ENCODE measurements at places on chromosomes 2 and 18. TPM values are rescaled to one million over a fixed set of nuclear protein-coding genes. Genes with fewer than 3 reads are reported as not detected.

Gene RPE
- 68.4 TPM for polyA plus RNA-seq

Gene FN1
- polyA plus RNA-seq: 8,374 TPM

Gene CDCA7
- 11.4 TPM for polyA plus RNA-seq

Gene COMMD1
- polyA plus RNA-seq: 59.9 TPM

Gene CAPN10
- 5.6 TPM for polyA plus RNA-seq

Gene ETAA1
- 10.4 TPM for polyA plus RNA-seq

Gene SLC16A14
- 2.7 TPM for polyA plus RNA-seq

Gene LTBP1
- polyA plus RNA-seq: 517 TPM

Gene CROCC2
- polyA plus RNA-seq: not detected

Gene TRAF3IP1
- polyA plus RNA-seq: 7.3 TPM

Gene IL36G
- polyA plus RNA-seq: not detected

Gene TRABD2A
- polyA plus RNA-seq: 30.2 TPM

Gene NTSR2
- polyA plus RNA-seq: not detected

Gene PROKR1
- polyA plus RNA-seq: not detected

Gene LOXHD1
- polyA plus RNA-seq: not detected

Gene DUSP11
- 33.2 TPM for polyA plus RNA-seq

Gene ANKRD53
- polyA plus RNA-seq: 0.72 TPM

Gene WNT10A
- polyA plus RNA-seq: not detected

Gene PEX13
- polyA plus RNA-seq: 23.7 TPM

Gene ACVR1C
- 0.04 TPM for polyA plus RNA-seq

Gene ARHGAP15
- polyA plus RNA-seq: not detected

Gene FAM110C
- not detected for polyA plus RNA-seq

Gene DOK6
- polyA plus RNA-seq: 0.16 TPM

Gene GTF2A1L
- 0.19 TPM for polyA plus RNA-seq

Gene FNDC4
- polyA plus RNA-seq: 12.4 TPM

Gene RTP5
- not detected for polyA plus RNA-seq

Gene INHA
- polyA plus RNA-seq: 0.12 TPM

Gene IL18RAP
- not detected for polyA plus RNA-seq

Gene ALKAL2
- polyA plus RNA-seq: 0.14 TPM

Gene IL1A
- 0.51 TPM for polyA plus RNA-seq

Gene MAPRE3
- polyA plus RNA-seq: 16.8 TPM

Gene UGT1A8
- not detected for polyA plus RNA-seq

Gene SNTG2
- polyA plus RNA-seq: 0.06 TPM

Gene FKBP7
- 130 TPM for polyA plus RNA-seq

Gene EVA1A
- 32.5 TPM for polyA plus RNA-seq

Gene DLX1
- 2.2 TPM for polyA plus RNA-seq

Gene DCC
- 0.67 TPM for polyA plus RNA-seq

Data from AG04450 (cell line).